CD4-positive, alpha-beta memory T cell (primary cell): ENCODE measurements at places on chromosomes 6 and 20. TPM values are rescaled to one million over a fixed set of nuclear protein-coding genes. Genes with fewer than 3 reads are reported as not detected.

The TNFRSF6B gene
- not detected for total RNA-seq

The LZTS3 gene
- total RNA-seq = 7.9 TPM

The WTAP gene
- total RNA-seq = 159 TPM

The CFB gene
- total RNA-seq = not detected

The VGLL2 gene
- not detected for total RNA-seq

The CPNE5 gene
- total RNA-seq = 0.70 TPM

The GSTA2 gene
- not detected for total RNA-seq

The FBXL4 gene
- total RNA-seq = 22.9 TPM

The CST2 gene
- not detected for total RNA-seq

The OR2J1 gene
- not detected for total RNA-seq

The OLIG3 gene
- not detected for total RNA-seq

DNA sequence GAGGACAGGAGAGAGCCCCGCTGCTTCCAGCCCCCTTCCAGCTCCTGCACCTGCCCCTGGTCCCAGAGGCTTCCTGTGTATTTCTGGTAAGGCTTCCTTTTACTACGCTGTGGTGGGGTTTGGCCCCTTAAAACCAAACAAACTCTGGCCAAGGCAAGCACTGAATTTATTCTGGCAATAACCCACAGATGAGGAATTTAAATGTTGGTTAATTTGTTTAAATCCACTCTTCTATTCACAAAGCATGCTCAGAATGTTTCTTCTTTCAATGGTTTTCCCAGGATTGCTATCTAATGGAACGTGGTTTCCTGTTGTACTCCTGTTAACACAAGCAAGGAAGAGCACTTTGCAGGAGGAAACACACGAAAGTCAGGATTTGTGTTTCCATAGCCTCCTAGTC lies 236.5 kb upstream of the FOXQ1 start:
- H3K27ac ChIP-seq = no peak overlapping the region
- DNase-seq = no peak
- no peak overlapping the region for H3K4me3 ChIP-seq
- H3K36me3 ChIP-seq = no peaks in the 10 kb centered on the region

DNA sequence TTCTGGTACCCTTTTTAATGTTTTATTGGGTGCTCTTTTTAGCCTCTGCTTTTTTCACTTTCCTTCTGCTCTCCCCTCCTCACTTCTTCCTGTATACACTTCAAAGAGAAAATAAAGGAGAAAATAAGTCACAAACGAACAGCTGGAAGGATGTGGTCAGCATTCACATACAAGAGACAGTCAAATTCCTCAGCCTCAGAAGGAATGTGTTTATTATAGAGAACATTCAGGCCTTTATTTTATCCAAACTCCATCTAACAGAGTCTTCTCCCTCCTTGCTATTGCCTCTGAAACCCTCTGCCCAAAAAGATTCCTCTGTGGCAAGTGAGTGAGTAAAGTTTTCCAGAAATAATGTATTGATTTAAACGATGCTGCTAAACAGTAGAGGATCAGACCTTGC lies 490.4 kb downstream of the FRK start:
- no peaks in the 10 kb centered on the region for H3K36me3 ChIP-seq
- H3K4me1 ChIP-seq = no peaks in the 10 kb centered on the region
- no peak for DNase-seq
- H3K27ac ChIP-seq = no peak overlapping the region
- no peaks in the 10 kb centered on the region for H3K27me3 ChIP-seq
- no peak overlapping the region for H3K4me3 ChIP-seq

DNA sequence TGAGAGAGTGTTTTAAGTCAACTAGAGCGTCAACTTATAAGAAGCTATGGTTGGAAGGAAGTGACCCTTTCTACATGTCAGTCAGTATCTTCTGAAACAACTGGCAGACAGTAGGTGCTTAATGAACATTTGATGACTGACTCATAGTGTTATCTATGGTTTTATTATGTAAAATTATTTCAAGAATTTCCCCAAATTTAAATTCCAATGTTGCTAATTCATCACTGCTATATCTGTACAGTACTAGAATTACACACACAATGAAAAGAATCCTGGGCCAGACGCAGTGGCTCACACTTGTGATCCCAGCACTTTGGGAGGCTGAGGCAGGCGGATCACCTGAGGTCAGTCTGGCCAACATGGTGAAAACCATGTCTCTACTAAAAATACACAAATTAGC lies 721.4 kb upstream of the FLRT3 start:
- H3K27ac ChIP-seq = no peak overlapping the region
- H3K4me3 ChIP-seq = no peak overlapping the region
- H3K4me1 ChIP-seq = no peaks in the 10 kb centered on the region
- no peaks in the 10 kb centered on the region for H3K36me3 ChIP-seq

DNA sequence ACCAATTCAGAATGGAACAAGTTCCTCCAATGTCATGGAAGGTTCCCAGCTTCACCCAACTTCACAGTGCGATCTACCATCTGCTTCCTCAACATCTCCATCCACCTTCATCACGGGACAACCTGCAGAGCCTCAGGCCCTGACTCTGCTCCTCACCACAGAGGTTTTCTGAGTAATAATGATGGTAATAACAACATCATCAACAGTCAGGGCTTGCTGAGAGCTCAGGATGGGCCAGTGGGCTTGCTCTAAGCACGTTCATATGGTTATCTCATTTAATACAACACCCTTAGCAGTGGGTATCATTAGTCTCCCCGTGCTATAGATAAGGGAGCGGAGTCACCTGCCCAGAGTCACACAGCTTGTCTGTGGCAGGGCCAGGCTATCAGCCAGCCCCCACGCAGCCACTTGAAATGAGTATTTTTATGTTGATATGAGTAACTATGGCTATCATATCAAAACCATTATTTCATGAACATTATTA lies 38.6 kb downstream of the PREX1 start:
- no peak overlapping the region for H3K4me3 ChIP-seq
- peak overlapping the region; percentile 24 for H3K27ac ChIP-seq
- DNase-seq = no peak
- no peaks in the 10 kb centered on the region for H3K36me3 ChIP-seq
- no peaks in the 10 kb centered on the region for H3K27me3 ChIP-seq

- H3K4me3 ChIP-seq = no peak overlapping the region
- H3K36me3 ChIP-seq = no peaks in the 10 kb centered on the region
- DNase-seq = no peak
- no peaks in the 10 kb centered on the region for H3K27me3 ChIP-seq
- no peak overlapping the region for H3K27ac ChIP-seq
These were observed 106.3 kb downstream of the ADTRP start for GRCh38 chr6:11672256-11672655.

GRCh38 chr20:59747671-59748515 lies 143.6 kb downstream of the PHACTR3 start:
- no peaks in the 10 kb centered on the region for H3K27me3 ChIP-seq
- no peak for DNase-seq
- H3K36me3 ChIP-seq = no peaks in the 10 kb centered on the region

GRCh38 chr6:70353448-70353847 lies 50.6 kb upstream of the COL9A1 start:
- DNase-seq = no peak
- no peak overlapping the region for H3K27ac ChIP-seq
- no peaks in the 10 kb centered on the region for H3K36me3 ChIP-seq
- no peaks in the 10 kb centered on the region for H3K27me3 ChIP-seq
- H3K4me3 ChIP-seq = no peak overlapping the region
- no peaks in the 10 kb centered on the region for H3K4me1 ChIP-seq

DNA sequence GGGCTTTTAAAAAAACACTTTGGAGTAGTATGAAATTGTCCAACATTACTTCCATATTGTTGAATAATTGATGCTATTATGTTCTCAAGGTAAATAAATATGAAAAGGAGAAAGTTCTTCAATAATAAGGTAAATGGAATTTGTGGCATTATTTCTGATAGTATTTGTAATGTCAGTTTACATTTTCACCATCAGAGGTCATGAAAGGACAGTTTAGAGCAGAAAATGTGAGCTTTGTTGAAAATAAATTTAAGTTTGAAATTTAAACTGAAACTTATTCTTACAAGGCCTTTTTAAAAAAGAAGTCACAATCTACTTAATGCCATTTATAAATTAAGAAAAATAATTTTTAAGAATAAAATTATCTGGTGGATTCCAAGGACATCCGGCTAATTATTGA lies 15.8 kb upstream of the CEP162 start:
- H3K4me3 ChIP-seq = no peak overlapping the region
- no peak overlapping the region for H3K27ac ChIP-seq
- no peaks in the 10 kb centered on the region for H3K4me1 ChIP-seq
- no peaks in the 10 kb centered on the region for H3K27me3 ChIP-seq

- DNase-seq = no peak
- no peaks in the 10 kb centered on the region for H3K4me1 ChIP-seq
- no peaks in the 10 kb centered on the region for H3K27me3 ChIP-seq
- H3K4me3 ChIP-seq = no peak overlapping the region
- H3K27ac ChIP-seq = no peak overlapping the region
These were observed 32.1 kb upstream of the CALHM6 start for GRCh38 chr6:116429111-116429510.

DNA sequence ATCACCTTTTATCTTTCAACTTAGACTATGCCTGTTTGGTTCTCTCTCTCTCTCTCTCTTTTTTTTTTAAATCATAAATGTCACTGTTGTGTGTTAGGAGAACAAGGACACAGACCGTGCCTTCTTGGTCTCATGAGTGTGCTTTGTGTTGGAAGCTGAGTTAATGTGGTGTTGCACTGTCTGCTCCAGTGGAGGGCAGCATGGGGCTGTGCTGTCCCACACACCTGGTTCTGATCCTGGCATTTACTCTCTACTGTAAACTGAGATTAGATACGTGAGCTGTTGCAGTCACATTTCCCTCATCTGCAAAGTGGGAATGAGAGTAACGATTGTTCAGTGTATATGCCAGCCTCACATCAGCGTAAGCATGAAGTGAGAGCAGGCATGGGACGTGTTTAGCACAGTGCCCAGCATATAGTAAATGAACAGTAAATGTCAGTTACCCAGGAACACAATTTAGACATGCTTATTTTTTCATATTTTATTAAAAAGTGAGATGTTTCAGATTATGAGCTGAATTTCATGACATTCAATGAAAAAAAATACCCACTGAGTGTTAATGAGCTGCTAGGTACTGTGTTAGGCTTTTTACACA lies 161.1 kb downstream of the FARS2 start:
- no peaks in the 10 kb centered on the region for H3K27me3 ChIP-seq
- no peak for DNase-seq
- H3K36me3 ChIP-seq = no peaks in the 10 kb centered on the region

GRCh38 chr20:46196990-46197389 lies 78.9 kb downstream of the CD40 start:
- no peak overlapping the region for H3K27ac ChIP-seq
- H3K4me3 ChIP-seq = no peak overlapping the region
- H3K27me3 ChIP-seq = no peaks in the 10 kb centered on the region

- H3K4me1 ChIP-seq = no peaks in the 10 kb centered on the region
- no peak for DNase-seq
- H3K4me3 ChIP-seq = no peak overlapping the region
- no peaks in the 10 kb centered on the region for H3K36me3 ChIP-seq
- H3K27me3 ChIP-seq = no peaks in the 10 kb centered on the region
These were observed 60.9 kb downstream of the EPB41L2 start for GRCh38 chr6:131001945-131002660.

DNA sequence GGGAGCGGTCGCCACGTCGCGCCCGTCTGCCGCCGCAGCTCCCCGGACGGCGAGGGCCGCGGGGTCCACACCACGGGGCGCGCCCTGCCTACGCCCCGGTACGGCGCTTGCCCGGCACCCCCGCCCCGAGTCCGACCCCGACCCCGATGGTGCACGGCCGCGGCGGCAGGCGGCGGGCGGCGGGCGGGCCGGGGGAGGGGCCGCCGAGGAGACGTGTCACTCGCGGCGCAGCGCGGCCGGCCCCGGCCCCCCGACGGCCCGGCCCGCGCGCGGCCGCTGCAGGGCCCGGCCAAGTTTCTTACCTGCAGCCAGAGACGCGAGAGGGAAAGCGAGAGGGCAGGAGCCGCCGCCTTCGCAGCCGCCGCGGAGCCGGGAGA lies 328 bp downstream of the RRBP1 start:
- no peak for DNase-seq
- H3K4me1 ChIP-seq = peaks cover 22% of the 10 kb centered on the region
- no peak overlapping the region for H3K27ac ChIP-seq
- H3K4me3 ChIP-seq = peak overlapping the region; percentile 79

DNA sequence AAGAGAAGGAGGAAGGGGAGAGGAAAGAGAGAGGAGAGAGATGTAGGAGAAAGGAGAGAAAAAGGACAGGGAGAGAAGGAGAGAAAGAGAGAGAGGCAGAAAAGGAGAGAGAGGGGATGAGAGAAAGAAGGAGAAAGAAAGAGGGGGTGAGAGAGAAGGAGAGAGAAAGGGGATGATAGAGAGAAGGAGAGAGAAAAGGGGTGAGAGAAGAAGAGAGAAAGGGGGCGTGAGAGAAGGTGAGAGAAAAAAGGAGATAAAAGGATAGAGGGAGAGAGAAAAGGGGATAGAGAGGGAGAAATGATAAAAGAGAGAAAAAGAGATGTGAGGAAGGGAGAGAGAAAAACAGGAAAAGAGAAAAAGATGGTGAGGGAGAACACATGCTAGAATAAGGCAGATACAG lies 933.4 kb downstream of the KIF16B start:
- no peak overlapping the region for H3K4me3 ChIP-seq
- no peaks in the 10 kb centered on the region for H3K36me3 ChIP-seq
- H3K27ac ChIP-seq = no peak overlapping the region
- H3K27me3 ChIP-seq = no peaks in the 10 kb centered on the region

- H3K4me3 ChIP-seq = no peak overlapping the region
- peaks cover 17% of the 10 kb centered on the region for H3K4me1 ChIP-seq
- no peak for DNase-seq
- H3K27me3 ChIP-seq = no peaks in the 10 kb centered on the region
- no peaks in the 10 kb centered on the region for H3K36me3 ChIP-seq
These were observed 38.2 kb upstream of the ZBP1 start for GRCh38 chr20:57658447-57658832.

DNA sequence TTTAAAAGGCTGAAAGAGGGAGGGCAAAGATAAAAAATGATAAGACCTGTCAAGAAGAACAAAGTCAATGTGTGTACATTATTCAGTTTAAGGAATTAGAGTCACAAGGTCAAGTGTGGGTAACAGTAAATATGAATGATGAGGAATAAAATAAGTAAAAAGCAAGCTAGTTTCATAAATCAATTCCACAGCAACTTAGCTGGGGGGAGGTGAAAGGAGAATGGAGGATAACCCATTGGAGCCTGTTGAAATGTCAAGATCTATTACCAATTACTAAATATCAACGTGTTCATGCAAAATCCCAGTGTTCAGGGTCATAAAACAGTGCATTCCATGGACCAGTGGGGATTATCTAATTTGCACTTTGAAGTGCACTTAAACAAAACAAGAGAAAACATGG lies 242.9 kb downstream of the TBX18 start:
- no peak overlapping the region for H3K27ac ChIP-seq
- no peaks in the 10 kb centered on the region for H3K36me3 ChIP-seq
- no peaks in the 10 kb centered on the region for H3K4me1 ChIP-seq

- no peak overlapping the region for H3K4me3 ChIP-seq
- H3K36me3 ChIP-seq = no peaks in the 10 kb centered on the region
- no peaks in the 10 kb centered on the region for H3K27me3 ChIP-seq
- DNase-seq = no peak
- H3K27ac ChIP-seq = no peak overlapping the region
These were observed 130.9 kb upstream of the PMEPA1 start for GRCh38 chr20:57840504-57841296.
